ENCODE measurements at places on chromosomes 2 and 18.

GRCh38 chr2:174449033-174449432, 37.8 kb downstream of the GPR155 start:
- no peak for DNase-seq

DNA sequence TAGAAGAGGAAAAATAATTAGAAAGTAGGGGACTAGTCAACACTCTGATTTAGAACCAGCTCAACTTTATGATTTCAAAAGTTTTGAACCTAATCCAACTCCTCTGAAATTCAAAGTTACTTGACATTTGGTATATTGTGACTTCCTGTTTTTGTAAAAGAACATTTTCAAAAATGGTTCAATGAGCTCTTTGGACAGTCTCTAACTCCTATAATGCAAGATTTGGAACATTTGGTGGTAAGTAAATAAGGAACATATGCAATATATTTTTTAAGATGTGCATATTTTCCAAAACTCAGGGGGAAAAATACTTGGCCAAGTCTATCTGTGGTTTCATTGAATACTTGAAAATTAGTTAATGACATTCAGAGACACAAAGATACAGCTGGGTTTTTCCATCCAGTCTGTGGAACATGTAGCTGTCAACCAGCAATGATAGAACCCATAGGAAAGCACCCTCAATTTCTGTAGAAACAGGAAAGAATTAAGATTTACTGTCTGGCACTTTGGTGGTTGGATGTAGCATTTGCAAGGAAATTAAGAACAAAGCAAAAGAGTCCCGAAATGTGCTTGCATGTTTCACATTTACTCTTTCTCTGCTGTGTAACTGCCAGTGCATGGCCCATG, 17.0 kb upstream of the ANKRD44 start:
- DNase-seq: no peak

DNA sequence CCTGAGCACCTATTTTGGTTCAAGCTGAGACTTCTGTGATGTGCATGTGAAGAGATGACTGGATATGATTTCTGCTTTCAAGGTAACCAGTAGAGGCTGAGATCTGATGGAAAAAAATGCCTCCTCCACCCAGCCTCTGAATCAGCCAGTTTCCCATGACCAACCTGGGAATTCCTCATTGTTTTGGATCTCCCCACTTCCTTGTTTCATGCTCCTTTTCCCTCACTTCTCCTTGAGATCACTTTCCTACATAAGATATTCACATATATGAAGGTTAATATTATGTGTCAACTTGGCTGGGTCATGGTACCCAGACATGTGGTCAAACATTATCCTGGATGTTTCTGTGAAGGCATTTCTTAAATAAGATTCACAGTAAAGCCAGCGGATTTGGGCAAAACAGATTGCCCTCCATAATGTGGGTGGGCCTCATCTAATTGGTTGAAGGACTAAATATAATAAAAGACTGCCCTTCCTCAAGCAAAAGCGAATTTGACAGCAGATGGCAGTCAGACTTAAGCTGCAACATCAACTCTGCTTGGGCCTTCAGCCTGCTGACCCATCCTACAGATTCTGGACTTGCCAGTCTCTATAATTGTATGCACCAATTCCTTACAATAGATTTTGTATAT, 379.4 kb downstream of the TNS1 start:
- peak; percentile 71 for DNase-seq

- DNase-seq: no peak
Observed at GRCh38 chr2:117407746-117408145, 406.7 kb upstream of the DDX18 start.

DNA sequence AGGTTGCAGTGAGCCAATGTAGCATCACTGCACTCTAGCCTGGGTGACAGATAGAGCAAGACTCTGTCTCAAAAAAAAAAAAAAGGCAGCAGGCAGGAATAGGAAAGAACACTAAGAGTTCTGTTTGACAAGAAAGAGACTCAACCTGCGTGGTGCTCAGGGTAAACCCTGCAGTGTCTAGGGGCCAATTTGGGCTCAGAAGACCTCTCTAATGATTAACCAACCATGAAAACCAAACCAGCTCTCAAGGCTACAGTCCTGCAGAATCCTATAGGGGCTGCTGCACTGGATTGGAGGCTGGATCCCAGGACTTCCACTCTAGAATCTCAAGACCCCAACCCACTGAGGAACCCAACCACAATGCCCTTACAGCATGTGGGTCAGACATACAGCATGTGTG, 2.4 kb downstream of the TRABD2A start:
- DNase-seq: no peak

DNA sequence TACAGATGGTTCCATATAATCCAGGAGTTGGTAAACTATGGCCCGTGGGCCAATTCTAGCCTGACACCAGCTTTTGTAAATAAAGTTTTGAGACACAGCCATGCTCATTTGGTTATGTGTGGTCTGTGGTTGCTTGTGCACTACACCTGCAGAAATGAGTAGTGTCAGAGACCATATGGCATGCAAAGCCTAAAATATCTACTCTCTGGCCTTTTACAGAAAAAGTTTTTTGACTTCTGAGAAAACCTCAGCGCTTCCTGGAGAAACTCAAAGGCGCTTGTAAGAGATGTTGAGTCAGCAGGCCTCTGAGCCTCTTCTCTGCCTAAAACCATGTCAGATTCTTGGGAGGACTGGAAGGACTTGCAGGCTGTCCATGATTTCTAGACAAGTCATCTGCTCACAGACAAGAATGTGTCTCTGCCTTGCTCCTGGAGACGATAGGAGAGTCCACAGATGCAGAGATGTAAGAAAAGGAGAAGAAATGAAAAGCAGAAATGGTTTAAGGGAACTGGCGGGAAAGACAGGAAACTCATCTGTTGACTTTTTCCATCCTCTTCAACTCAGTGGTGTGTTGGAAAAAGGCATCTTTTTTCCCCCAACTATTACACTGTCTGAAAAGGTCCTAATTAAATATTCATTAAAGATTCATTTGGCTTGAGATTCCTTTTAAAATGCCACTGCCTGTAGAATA, 5.2 kb downstream of the TTC39C start:
- peak; percentile 51 for DNase-seq

DNA sequence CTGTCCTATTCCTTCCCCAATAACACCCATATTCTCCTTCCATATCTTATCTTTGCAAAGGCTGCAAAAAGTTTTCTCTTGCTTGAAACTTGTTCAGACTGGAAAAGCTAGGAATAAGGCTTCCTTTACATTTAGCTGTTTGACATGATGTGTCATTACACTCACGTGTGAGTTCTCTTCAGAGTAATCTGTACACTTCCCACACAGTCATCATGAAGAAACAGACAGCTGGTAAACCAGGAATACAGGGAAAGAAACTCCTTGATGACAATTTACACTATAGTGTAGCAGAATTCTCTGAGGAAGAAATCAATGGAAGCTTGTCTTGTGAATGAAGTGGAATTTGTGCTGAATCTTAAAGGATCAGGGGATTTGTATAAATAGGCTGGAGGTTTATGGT, 628.6 kb upstream of the CDH2 start:
- DNase-seq: no peak

DNA sequence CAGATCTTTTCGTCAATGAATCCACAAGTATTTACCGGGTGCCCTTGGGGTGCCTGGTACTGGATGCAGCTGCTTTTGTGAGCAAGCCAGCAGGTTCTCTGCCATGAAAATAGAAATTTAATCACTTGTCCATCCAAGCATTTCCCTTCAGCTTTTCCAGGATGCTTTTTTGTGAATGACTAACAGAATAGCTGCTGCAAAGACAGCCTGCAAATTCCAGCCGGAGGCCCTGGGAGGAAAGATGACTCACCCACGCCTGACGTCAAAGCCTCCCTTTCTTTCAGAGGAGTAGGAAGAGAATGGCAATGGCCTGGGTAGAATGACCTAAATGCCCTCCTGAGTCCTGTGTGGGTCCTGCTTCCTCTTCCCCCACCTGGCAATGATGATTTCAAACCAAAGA, 111.9 kb downstream of the AP1S3 start:
- DNase-seq: peak; percentile 76

DNA sequence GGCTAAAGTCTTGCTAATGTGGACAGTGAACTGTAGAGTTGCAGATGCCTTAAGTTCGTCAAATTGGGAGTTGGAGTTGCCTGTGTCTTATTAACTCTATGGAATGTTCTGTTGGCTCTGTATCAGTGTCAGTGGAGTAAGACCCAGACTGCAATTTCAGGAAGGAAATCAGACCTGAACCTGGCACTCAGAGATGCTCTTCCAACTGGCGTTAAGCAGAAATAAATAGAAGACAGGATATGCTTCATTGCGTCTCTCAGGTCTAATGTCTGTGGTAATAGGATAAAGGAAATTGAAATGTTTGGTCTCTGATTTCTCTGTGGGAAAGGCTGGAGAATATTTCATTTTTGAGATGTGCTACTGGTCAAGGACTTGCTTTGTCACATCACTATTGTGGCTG, 846.7 kb upstream of the ID2 start:
- no peak for DNase-seq

DNA sequence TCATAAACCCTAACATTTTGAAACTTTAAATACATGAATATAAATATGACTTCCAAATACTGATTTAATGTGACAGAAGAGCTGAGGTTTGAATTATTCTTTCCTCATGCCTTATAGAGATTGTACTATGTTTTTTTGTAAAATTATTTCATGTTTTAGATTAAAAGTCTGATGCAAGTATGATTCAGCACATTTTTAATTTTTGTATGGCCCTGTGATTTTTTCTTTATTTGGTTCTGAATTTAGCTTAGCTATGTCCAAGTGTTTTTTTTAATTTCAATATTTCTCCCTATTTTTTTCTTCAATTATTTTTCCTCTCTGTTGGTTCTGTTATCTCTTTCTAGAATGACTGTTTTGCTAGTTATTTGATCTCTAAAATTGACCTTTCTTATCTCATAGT, 552.1 kb downstream of the XIRP2 start:
- no peak for DNase-seq

DNA sequence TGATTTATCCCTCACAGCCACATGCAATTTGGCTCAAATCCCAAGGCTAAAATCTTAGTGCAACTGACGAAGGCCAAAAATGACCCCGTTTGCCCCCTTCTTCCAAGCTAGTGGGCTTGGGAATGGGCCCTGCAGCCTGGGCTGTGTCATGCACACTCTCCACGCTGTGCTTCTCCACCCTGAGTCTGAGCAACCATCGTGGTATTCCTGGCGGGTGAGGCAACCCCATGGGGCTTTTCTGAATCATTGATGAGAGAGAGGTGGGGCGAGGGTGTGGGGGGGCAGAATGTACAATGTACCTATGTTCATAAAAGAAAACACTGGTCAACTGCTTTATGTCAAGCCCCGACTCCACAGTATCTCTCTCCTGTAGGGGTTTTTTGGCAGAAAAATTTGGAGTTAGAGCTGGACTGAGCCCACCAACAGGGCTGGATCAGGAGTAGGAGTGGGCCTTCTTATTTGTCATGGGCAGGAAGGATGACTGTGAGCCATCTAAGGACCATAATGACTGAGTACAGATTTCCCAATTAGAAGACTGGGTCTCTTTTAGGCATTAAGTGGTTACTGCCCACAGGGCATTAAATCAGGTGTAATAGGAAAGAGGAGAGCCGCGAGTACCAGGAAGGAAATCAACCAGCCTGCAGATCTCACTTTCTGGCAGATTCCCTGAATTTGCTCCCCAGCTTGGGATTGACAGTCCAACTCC, 8.9 kb downstream of the SULT1C2 start:
- DNase-seq: no peak

DNA sequence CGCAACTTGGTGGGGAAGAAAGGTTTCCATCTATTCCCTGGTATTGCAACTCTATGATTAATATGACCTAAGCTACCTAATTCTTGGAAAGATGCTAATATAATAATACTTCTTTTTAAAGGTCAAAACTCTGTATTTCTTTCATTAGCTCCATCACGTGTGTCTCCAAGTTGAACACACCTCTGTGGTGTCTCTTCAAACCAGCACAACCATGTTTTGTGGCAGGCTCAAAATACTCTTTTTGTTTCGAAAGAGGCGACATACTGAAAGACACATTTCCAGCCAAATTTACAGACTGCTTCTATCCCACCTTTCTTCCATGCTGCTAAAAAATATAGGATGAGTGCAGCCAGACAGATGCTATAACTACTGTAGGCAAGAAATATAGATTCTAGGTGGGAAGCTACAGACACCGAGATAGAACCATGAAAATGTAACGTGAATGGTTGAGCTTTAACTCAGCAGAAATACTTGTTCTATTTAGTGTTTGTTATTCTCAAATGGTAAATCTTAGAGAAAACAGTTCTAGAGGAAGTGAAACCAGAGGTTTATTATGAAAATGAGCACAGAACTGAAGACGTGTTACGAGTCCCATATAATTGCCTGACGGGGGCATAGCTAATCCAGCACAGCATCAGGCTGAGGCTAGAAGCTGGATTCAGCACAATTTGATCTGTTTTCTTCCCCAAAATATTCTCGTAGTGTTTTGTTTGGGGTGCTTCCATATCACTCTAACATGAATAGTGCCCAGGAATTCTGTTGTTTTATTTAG, 991.5 kb upstream of the FANCL start:
- DNase-seq: no peak

GRCh38 chr2:23469142-23469540, 84.2 kb downstream of the KLHL29 start:
- no peak for DNase-seq

- DNase-seq: no peak
Observed at GRCh38 chr2:230425377-230425776, 9.4 kb downstream of the SP100 start.

DNA sequence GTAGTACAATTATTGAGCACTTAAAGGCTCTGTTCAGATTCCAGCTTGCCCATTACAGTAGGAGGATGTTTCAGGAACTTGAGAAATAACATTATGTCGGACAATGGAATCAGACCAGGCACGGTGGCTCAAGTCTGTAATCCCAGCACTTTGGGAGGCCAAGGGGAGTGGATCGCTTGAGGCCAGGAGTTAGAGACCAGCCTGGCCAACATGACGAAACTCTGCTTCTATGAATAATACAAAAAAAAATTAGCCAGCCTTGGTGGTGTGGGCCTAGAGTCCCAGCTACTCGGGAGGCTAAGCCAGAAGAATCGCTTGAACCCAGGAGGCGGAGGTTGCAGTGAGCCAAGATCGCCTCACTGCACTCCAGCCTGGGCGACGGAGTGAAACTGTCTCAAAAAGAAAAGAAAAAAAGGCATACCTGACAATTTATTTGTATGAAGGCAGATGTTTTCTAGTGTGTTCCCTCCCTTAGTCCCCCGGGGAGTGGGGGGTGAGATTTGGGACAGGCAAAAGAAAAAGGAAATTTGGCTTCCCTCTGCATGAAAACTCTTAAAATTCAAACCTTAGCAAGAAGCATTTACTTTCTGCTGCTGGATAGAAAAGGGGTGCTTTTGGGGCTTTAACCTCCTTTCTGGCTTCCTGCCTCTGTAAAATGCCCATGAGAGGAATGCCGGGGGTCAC, 13.7 kb upstream of the ZNF532 start:
- no peak for DNase-seq

All from suppressor macrophage treated with lipopolysaccharide for 1 hour (primary cell).